Hippocampal formation (tissue), 2 donors: ENCODE measurements at places on chromosomes 13 and 19.

DNA sequence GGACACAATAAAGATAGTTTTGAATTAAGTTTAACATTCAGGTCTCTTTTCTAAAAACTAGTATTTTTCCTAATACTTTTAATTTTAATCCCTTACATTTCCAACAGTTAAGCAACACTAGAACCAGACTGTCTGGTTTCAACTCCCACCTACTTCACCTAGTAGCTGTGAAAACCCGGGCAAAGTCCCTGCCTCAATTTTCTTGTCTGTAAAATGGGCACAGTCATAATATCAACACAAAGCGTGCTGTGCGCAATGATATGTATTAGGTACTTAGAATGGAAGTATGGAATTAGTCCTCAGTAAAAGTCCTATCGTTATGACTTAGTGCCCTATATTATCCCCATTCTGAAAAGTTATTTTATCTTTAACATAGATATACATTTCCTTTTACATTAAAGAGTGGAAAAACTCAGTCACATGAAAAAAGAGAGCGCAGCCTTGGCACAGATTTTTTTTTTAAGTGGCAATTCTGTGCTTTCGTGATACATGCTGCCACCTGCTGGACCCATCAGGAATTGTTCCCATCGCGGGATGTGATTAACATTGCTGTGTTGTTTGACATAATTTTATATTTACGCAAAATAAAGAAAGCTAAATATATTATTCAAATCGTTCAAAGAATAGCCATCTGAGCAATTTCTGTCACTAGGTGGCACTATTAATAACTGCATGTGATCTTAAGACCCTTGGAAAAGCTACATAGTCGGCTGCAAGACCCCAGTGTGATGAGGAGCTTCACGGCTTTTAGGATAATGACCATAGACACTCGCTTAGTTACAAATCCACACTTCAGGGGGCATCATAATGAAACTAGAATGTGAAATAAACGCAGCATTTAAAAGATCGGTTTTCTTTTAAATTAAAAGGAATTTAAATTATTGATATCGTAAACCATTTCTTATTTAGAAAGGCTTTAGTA, 59.9 kb downstream of the LIG4 start:
- peak; percentile 25 for DNase-seq

DNA sequence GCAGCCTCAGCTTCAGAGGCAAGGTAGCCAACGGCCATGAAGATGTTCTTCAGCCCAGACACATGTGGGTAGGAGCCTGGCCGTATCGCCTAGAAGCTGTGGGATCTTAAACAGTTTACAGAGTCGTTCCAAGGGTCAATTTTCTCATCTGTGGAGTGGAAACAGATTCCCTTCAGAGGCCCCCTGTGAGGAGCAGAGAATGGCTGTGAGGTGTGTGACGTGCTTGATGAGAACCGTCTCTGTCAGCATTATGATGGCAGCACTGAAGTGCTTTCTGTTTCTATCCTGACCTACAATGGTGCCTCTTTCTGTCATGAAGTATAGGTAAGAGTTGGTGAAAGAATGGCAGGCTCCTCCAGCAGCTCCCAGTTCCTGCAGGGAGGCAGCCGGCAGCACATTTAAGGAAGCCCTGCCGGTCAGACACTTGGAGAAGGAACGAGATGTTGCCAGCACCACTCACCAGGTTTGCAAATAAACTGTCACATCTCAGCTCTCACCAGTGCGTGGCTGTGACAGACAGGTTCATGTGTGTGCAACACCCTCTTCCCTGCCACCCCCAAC, 277.3 kb downstream of the FOXO1 start:
- DNase-seq: no peak

- no peak for DNase-seq
Measured at GRCh38 chr19:1671716-1672037, 19.3 kb upstream of the TCF3 start.

- no peak for DNase-seq
Measured at GRCh38 chr19:45351401-45351952, 10.9 kb downstream of the KLC3 start.

GRCh38 chr19:45767881-45768654, 984 bp downstream of the SIX5 start:
- DNase-seq: peak; percentile 5

- DNase-seq: no peak
Measured at GRCh38 chr19:30153326-30154210, 211.5 kb downstream of the URI1 start.

GRCh38 chr13:50457415-50458393, 385.8 kb downstream of the DLEU7 start:
- DNase-seq: no peak

DNA sequence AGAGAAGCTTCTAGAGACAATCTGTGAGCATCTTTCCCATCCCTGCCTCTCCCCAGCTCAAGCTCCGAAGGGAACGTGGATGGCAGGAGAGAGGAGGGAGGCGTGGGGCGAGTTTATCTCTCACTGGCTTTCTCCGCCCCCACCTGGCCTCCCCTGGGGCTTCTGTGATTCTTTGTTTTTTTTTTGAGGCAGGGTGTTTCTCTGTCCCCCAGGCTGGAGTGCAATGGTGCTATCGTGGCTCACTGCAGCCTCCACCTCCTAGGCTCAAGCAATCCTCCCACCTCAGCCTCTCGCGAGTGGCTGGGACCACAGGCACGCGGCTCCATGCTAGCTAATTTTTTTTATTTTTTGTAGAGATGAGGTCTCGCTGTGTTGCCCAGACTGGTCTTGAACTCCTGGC, 23.0 kb downstream of the EFNA2 start:
- no peak for DNase-seq

DNA sequence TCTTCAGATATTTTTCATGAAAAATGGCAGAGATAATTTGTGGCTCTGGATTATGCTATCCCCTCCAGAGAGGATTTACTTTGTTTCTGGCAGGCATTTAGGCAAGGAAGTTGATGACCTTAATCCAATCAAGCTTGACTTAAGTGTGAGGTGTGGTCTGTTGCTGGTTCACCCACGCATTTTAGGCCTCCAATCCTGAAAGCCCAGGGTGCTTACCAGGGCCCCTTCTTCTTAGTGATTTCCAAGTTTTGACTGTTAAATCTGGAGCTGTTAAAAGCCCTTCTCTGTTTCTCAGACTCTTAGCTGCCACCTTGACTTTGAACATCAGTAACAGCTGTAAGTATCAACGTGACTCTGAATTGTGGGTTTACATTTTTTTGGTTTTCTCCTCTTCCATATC, 161.8 kb downstream of the DNAJC15 start:
- no peak for DNase-seq

DNA sequence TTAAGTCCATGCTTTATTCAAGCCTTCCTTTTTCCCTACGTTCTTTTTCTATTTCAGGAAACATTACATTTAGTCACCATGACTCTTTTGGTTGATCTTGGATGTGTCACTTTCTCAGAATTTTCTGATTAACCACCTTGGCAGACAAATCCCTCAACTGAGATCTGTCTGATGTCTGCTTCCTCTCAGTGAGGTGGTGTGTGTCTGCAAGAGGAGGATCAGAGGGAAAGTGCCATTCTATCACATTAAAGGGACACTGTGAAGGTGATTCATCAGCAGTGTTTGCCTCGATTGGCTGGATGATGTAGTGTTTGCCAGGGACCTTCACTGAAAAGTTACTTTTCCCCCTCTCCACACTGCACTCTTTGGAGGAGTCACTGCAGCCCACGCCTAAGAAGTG, 3.0 kb upstream of the CCNP start:
- DNase-seq: no peak

GRCh38 chr13:102715447-102715846, 20.6 kb upstream of the METTL21C start:
- no peak for DNase-seq

- DNase-seq: no peak
Measured at GRCh38 chr19:18798384-18799352, 7.6 kb upstream of the COMP start.
